ENCODE measurements at places on chromosomes 12 and 14.

GRCh38 chr12:94242901-94243300 is 94.5 kb downstream of the PLXNC1 start:
- DNase-seq: no peak

- no peak for DNase-seq
Measured at GRCh38 chr14:82565825-82566224, 1032.2 kb upstream of the SEL1L start.

DNA sequence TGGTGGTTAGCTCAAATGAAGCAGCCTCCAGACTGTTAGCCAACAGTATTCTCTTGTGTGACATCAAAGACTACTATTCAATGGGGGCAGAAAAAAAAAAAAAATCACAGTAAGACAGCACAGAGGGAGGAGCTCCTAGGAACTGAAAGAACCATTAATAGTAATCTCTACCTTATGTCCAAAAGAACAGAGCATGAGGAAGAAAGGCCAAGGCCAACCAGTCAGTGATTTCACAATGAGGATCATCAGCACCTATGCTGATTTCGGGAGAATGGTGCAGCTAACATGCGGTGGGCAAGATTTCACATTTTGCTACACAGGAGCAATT is 66.3 kb upstream of the SOX5 start:
- no peak for DNase-seq

- DNase-seq: no peak
Measured at GRCh38 chr12:88958946-88959345, 378.7 kb upstream of the KITLG start.

- DNase-seq: peak; percentile 27
Measured at GRCh38 chr14:89164168-89165073, 252.6 kb downstream of the FOXN3 start.

DNA sequence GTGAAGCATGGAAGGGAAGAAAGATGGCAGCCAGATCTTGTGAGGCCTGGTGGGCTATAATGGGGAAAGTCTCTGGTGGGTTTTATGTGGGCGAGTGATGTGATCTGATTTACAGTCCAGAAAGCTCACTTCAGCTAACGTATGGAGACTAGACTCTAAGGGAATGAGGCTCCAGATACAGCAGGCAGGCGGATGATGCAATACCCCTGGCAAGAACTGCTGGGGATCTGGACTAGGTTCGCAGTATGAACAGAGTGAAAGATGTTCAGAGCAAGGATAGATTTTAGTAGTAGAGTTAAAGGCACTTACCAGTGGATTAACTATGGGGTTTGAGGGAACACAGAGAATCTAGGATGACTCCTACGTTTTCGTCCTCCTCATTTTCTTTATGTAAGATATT is 253.1 kb downstream of the ANO2 start:
- no peak for DNase-seq

- no peak for DNase-seq
Measured at GRCh38 chr14:88321692-88322503, 1.2 kb downstream of the KCNK10 start.

- DNase-seq: no peak
Measured at GRCh38 chr14:79525416-79525815, 685.9 kb downstream of the DIO2 start.

DNA sequence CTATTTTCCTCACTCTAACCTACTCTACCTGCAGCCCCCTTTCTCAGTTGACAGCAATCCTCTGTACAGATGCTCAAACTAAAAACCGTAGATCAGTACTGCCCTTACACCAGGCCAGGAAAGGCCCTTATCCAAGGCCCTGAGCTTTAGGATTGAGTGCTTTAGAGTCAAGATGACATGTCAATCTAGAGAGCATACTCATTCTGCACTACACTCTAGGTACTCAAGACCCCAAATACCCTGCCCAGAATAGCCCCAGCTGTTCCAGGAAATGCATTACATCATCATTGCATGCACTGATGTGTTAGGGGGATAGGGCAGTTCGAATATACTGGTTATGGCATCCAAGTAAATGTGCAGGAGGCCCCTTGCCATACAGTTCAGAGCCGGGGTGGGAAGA is 3.5 kb upstream of the PHLDA1 start:
- DNase-seq: no peak

DNA sequence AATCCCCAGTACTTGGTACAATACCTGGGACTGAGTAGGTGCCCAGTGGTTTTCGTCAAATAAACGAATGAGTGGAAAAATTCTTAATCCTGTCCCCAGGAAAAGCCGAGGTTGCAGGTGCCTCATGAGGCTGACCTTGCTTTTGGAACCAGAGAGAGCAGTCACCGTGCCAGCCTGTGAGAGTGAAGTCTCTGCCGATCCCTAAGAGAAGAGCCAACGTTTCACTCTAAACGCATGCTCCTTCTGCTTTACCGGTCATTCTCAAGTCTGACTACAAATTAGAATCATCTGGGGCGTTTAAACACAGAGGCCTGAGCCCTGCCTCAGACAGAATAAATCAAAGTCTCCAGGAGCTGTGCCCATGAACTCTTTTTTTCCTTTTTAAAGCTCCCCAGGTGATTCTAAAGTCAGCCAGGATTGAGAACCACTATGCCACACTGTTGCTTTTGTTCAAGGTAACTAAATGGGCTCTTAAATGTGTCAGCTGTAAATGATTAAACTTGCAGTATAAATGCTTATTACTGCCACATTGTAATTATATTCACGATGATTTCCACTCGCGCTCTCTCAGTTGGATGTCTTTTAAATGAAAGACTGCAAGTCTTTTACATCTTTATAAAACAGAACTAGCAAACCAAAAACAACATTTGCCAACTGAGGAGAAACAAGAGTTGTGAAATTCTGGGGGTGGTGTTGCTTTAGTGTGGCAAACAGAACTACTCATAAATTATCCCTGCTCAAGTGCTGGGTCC is 26.9 kb downstream of the TCP11L2 start:
- no peak for DNase-seq

DNA sequence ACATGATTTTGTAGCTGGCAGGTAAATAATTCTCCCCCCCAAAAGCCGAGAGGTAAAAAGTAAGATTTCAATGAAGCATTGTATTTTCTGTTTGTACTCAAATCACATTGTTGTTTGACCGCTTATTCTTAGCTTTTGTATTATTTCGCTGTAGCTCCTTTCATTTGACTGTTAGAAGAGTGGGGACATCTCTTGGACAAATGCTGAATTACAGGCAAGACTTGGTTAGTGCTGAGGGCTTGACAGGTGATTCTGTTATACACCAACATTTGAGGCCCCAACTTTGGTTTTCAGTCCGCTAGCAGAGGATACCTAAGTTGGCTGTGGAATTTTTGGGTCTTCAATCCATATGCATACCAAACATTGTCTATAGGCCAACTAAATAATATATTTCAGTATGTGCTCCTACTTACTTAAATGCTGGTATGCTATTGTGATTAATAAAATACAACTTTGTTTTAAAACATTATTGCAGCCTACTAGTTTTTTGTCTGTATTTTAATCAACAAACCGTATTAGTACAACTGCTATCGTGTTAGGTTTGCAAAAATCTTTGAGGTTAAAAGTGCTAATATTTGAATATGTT is 102.2 kb downstream of the ERC1 start:
- peak; percentile 11 for DNase-seq

GRCh38 chr14:100747021-100747586 is 20.4 kb downstream of the DLK1 start:
- DNase-seq: no peak

DNA sequence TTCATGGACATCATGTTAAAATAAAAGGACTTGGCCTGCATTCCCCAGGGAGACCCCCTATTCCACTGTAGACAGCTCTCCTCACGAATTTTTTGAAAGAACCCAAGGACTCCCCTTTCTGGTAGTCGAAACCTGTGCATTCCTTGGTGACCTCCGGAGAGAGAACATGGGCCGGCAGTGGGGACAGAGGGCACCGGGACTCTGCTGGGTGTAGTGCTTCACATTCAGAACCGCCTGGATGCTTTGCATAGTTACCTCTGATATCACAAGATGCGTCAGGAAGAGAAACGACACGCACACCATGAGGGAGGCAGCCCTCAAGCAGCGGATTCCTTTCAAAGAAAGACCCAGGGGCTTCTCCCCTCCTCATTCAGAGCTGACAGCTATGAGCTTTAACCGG is 9.7 kb downstream of the CKAP4 start:
- no peak for DNase-seq

- DNase-seq: no peak
Measured at GRCh38 chr12:10501030-10501429, 4.7 kb upstream of the EIF2S3B start.

- DNase-seq: no peak
Measured at GRCh38 chr12:12718381-12718759, 1.2 kb downstream of the CDKN1B start.

- no peak for DNase-seq
Measured at GRCh38 chr14:61203081-61203753, 77.9 kb downstream of the TMEM30B start.

DNA sequence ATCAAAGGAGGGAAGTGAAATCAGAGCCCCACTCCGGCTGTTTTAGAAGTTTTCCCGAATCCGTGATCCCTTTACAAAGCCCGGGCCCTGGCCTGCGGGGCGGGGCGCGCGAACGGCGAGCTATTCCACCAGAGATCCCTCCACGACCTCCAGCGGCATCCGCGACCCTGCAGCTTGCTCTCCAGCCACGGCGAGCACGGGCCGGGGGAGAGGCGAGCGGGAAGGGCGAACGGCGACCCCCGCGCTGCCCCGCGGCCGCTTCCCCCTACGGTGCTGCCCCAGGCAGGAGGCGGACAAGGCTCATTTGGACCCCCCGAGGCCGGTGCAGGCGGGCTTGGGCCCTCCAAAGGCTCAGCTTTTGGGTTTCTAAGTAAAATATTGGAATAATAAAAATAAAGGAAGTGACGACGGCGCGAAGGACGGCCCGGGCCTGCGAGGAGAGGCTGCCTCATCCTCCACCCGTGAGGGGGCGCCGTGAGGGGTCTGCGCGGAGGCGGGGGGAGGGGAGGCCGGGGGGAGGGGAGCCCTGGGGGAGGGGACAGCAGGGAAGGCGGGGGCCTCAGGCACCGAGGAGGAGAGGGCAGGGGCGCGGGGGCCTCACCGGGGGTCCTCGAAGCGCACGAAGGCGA is 613 bp downstream of the SRSF9 start:
- peak; percentile 64 for DNase-seq

- no peak for DNase-seq
Measured at GRCh38 chr12:110581931-110582275, 1.2 kb downstream of the PPTC7 start.

GRCh38 chr14:63192085-63192484 is 12.2 kb upstream of the RHOJ start:
- no peak for DNase-seq

DNA sequence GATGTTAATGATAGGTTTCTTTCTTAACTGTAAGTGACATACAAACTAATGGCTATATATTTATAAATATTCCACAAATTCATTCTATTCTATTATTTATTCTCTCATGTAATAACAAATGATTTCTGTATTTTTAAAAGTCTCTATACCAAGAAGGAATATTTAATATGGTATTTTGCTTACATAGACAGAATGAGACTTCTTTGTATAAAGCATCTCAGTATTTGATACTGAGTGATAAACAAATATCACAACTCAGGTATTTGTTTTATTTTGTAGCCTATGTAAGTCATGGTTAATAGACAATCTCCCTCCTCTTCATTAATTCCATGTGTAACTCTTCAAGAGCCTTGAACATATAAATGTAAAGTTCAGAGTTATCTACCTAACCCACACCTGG is 18.0 kb downstream of the ATL1 start:
- no peak for DNase-seq

DNA sequence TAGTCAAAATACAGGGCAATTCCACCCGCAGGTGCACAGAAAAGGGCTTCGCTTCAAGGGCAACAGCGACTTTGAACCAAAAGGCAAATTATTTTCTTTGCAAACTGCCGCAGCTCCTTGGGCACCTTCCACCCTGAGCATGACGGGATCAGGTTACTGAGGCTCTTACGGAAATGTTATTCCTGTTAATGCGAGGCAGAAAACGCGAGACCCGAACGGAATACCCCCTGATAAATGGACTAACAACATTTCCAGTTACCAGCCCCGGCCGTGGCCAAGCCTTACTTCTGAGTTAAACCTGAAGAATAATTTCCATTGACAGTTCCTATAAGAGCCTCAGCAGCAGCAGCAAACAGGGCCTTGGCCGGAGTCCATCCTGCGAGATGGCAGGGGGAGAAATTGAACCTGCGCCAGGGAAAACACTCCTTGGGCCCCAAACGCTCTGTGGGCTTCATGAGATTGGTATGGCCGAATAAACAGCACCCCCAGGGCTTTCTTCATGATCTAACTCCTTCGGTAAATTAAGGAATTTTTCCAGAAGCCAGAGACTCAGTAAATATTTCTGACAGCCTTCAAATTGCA is 70.0 kb upstream of the DICER1 start:
- no peak for DNase-seq

GRCh38 chr14:100748403-100748802 is 21.7 kb downstream of the DLK1 start:
- no peak for DNase-seq

- DNase-seq: no peak
Measured at GRCh38 chr12:106301241-106301610, 1.3 kb upstream of the TCP11L2 start.

- no peak for DNase-seq
Measured at GRCh38 chr12:108846290-108846701, 11.1 kb downstream of the SSH1 start.

DNA sequence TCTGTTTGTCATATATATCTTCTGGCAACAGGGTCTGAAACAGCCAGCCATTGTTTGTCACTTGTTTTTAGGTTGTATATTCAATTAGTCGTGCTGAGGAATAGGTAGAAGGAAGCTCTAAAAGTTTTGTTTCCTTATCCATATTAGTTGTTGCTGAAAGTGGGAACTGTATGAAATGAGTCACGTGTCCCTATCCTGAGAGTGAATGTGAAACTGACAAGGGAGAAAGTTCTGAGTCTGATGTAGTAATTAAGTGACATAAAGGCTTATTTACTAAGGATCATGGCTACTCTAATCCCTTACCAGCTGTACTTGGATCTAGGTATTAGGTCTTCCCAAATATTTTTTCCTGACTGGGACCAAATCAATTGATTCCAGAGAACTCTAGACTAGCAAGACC is 16.4 kb downstream of the FAM234B start:
- DNase-seq: no peak

- no peak for DNase-seq
Measured at GRCh38 chr12:26857465-26858176, 24.6 kb upstream of the ITPR2 start.

DNA sequence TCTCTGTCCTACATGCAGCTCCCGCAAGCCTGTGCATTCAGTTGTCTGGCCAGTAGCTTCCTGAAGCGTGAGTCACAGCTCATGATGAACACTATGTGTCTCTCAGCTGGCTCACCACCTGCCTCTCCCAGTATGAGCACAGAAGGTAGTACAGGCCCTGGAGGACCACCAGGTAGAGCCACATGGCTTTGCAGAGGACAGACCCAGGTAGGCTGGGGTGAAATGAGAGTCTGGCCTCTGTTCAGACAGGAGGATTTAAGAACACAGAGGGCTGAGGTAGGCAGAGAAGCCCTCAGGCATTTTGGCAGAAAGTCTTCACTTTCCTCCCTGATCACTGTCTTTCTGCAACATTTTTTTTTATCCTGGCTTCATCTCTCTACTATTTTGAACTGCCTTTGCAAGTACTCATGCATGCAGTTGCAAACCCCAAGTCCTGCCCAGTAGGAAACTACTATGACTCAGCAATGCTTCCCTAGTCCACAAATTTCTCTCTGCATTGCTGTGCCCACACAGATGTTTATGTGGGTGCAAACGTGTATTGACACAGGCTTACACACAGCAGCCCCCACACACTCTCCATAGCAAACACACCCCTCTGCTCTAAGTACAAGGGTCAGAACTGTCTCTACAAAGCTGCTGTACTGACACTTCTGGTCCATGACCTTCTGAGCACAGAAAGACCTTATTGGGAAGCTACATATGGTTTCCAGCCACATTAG is 7.2 kb upstream of the SDR9C7 start:
- DNase-seq: no peak

GRCh38 chr12:96986883-96987523 is 79.9 kb downstream of the NEDD1 start:
- DNase-seq: no peak
